Aorta (tissue), 5 donors: ENCODE measurements at places on chromosomes 3 and 15. TPM values are rescaled to one million over a fixed set of nuclear protein-coding genes. Genes with fewer than 3 reads are reported as not detected.
A peak's percentile ranks its signal among the peaks of the same experiment; 100 is the strongest.

DNA sequence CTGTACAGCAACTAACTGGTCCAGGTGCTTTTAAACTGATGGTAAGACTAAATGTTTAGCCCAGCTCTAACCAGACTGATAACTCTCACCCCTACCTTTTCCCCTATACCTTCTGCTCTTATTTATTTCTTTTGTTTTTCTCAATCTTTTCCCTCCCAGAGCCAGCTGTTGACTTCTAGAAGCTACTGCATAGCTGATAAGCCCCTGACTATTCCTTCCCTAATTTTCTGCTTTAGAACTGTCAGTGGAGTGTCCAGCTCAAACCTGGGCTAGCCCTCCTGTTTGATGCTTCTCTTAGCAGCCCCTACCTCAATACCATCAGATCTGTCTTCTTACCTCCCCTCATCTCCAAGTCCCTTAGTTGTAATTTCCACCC, 20.6 kb downstream of the SLC35G2 start:
- DNase-seq, result no peak

DNA sequence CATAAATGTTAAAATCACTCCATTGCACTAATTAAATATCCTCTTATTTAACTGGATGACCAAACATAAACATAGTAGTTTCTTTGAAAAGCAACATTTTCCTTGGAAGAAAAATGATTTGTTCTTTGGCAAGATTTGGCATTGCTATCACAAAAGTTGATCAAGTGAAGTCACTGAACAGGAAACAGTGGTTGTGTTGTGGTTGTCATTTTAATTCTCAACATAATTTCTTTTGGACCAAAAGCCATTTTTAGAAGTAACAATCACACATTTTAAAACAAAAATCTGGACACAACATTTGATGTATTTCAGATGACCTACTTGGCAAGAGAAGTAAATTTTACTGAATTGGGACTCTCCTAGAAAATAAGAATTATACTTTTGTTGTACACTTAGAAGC, 872.3 kb downstream of the ROBO1 start:
- DNase-seq, result no peak

DNA sequence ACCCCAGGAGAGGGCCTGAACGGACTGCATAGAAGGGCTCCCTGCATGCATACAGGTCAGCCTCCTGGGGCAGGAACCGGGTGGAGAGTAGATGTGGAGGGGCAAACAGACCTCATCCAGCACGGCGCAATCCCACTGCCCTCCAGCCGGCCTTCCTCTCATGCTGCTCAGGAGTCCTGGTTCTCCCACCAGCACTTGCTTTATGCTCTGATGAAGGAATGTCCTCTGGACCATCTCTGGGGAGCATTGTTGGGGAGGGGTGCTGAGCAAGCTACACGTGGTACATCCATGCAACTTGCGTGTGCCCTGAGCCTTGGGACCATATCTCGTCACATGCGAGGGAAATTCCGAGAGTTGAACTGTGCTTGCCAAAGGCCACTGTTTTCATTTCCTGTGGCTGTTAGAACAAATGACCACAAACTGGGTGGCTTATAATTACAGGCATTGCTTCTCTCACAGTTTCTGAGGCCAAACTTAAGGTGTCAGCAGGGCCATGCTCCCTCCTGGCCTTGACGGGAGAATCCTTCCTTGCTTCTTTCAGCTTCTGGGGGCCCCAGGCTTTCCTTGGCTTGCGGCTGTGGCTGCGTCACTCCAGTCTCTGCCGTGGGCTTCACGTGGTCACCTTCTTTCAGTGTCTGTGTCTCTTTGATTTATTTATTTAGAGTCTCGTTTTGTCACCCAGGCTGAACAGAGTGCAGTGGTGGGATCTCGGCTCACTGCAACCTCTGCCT, 12.2 kb downstream of the SELENOS start:
- DNase-seq, result peak; percentile 73

- no peak for DNase-seq
Observed at GRCh38 chr15:83746231-83746630, 92.3 kb downstream of the ADAMTSL3 start.

GRCh38 chr15:44186705-44187104, 8.4 kb downstream of the FRMD5 start:
- no peak for DNase-seq

Gene IGSF10
- total RNA-seq, result 2.2 TPM

Gene ARHGAP31
- 29.1 TPM for total RNA-seq

GRCh38 chr15:101434032-101434920, 55.2 kb downstream of the PCSK6 start:
- DNase-seq, result no peak

- DNase-seq, result no peak
Observed at GRCh38 chr15:34620142-34620541, 36.7 kb upstream of the GOLGA8B start.

DNA sequence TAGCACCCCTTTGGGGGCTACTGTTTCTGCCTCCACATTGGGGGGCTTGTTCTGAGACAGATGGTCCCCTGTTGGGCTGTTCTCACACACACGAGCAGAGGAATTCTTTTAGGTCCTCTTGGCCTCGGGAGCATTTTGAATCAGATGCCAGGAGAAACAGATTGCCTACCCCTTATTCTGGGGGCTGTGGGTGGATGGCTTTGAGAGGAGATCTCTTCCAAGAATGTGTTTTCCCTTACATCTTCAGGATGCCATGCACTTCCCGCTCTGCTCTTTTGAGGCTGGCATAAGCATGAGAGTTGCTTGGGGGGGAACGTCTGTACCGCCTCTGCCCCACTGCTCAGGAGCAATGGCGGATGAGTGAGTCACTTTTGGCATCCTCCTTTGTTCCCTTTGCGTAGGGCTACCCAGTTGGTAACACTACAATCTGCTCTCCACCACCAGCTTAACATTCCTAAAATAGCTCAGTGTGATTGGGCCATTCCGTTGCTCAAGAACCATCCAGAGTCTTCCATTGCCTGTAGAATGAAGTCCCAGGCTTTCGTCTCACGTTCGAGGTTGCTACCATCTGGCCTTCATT, 154.4 kb downstream of the RPLP1 start:
- DNase-seq, result peak; percentile 61

GRCh38 chr3:191549357-191549756, 88.4 kb downstream of the PYDC2 start:
- no peak for DNase-seq

GRCh38 chr3:83496462-83496861, 1462.3 kb upstream of the CADM2 start:
- no peak for DNase-seq

DNA sequence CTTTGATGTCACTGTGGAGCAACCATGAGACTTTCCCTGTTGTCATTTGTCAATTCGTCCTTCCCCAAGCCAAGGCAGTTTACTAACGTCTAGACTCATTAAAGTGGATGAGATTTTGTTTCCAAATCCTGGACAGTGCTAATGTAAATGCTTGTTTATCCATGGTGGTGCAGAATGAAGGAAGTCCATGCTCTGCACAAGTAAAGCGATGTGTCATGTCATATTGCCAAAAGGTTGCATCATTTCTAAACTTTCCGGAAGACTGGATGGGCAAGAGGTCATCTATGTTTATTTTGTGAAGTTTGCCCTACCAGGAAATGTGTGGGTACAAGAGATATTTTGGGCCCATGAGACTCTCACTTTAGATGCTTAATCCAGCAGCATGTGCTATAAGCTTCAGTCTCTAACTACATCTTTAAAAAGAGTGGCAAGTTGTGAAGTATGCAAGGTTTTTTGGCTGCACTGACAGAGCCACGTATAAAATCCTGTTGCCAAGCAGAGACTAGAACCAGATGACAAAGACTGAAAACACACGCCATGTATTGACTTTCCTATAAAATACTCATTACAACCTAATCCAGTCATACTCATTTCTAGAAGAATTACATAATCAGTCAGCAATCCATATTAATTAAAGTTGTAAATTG, 72.1 kb upstream of the FNDC3B start:
- no peak for DNase-seq

DNA sequence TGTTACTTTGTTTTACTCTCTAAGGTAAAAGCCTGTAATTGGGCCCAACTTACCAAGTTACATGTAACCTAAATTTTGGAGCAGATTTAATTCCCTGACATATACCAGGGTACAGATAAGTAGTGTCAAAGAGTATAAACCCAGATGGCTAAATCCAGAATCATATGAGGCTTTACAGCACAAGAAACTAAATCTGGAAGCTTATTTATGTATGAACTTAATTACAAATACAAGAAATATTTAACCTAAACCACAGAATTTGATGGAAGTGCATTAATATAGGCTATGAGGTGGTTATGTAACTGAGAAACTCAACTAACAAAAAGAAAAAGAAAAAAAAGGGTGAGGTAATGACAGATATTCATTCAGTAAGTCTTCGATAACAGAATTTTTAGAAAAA, 930.2 kb upstream of the ALCAM start:
- DNase-seq, result no peak

- DNase-seq, result no peak
Observed at GRCh38 chr3:4852780-4853748, 126.2 kb upstream of the BHLHE40 start.

Gene CD200
- total RNA-seq, result 45.3 TPM

DNA sequence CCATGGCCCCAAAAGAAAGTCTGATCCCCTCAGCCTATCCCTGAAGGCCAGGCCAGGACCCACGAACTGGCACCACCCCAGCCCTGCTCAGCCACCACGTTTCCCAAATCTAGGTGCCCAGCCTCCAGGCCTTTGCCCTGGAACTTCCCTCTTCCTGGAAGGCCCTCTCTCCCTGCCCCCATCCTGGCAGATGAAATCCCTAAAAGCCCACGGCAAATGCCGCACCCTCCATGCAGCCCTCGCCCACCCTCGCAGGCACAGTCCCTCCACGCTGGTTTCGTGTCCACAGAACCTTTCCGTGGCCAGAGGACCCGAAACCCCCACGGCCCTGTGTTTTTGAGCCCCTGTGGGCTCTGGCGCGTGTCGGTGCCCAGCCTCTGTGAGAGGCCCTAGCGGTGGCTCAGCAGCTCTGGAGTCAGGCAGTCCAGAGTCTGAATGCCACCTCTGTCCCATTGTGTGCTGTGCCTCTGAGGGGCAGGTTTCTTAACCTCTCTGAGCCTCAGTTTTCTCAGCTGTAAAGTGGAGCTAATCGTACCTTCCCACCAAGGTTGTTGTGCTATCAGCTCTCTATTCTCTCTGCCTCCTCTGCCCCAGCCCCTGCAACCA, 138.5 kb upstream of the IQSEC1 start:
- peak; percentile 55 for DNase-seq

Gene CCR8
- not detected for total RNA-seq

- DNase-seq, result no peak
Observed at GRCh38 chr3:153970741-153971347, 150.3 kb upstream of the ARHGEF26 start.

Gene ANKUB1
- not detected for total RNA-seq

DNA sequence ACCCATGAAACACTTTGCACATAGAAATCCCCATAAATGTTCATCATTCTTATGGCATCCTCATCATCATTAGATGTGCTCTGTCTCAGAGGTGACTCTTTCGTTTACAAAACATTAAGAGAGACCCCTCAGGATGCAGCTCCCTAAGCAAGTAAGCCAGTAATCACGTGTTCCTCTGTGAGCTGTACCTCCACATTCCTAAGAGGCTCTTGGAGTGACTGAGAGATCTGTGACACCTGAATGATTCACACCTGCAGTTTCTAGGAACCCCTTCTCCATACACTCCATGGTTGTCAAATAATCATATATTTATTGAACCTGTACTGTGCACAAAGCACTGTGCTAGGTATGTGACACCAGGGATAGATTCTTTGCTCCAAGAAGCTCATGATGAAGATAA, 602.4 kb downstream of the UNC13C start:
- no peak for DNase-seq

DNA sequence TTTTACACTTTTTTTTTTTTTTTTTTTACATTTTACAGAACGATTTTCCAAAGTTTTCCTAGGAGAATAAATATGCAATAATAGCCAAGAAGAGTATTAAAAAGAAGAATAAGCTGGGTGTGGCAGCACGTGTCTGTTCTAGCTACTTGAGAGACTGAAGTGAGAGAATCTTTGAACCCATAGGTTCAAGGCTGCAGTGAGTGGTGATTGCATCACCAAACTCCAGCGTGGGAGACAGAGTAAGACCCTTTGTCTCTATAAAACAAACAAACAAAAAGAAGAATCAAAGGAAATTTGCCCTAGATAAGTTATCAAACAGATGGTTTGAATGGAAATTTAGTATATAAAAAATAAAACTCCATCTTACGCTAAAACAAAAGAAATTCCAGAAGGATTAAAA, 13.3 kb downstream of the XRN1 start:
- DNase-seq, result no peak

DNA sequence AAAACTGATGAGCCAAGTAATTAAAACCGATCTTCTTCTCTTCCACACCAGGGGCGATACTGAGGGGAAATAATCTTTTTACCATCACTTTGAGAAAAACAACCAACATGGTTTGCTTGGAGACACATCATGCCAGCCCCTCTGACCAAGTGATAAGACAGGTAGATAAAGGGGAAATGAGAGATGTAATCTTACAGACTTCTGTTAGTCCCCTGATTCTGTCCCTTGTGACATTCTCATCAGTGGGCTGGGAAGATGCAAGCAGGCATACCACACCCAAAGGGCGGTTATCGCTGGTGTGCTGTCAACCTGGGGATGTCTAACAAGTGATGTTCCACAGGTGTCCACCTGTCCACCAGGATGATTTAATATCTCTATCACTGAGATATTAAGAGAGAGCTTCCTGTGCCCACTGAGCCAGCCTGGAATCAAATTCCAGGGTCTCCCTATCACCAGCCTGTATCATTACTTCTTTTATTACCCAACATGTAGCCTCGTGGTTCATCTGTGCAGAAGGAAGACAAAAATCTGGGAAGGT, 315.0 kb downstream of the FOXP1 start:
- no peak for DNase-seq

DNA sequence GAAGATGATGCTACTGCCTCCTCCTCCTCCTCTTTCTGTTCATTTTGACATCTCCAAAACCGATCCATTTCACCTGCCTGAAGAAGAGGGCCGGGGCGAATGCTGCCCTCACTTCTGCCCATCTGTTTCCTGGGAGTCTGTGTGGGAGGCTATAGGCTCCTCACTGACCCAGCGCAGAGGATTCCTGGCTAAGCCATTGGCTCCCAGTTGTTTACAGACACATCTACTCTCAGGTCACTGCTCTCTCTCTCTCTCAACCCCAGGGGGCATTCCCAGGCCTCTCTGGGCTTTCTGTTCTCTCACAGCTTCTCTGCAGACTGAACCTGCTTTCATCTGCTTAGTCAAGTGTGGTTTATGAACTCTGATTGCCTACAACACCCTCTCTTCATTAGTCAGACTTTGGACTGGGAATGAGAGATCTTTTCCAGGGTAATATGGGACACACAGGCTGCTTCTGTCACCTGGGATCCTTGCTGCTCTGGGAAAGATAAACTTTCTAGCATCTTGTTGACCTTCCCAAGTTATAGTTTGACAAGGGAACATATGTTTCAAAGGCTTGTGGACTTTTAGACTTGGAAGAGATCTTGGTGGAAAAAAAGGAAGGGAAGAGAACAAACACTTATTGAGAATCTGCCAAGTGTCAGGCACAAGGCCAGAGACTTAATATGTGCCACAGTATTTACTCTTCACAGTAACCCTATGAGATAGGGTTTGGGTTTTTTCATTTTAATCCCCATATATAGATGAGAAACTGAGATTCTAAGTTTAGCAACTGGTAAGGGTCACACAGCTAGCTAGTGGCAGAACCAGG, 30.2 kb upstream of the USP3 start:
- no peak for DNase-seq

Gene ACTC1
- 2,067 TPM for total RNA-seq

- DNase-seq, result peak; percentile 96
Observed at GRCh38 chr15:74995182-74995778, at the start of gene SCAMP5. Gene SCAMP5, plus strand, starts transcription at chr15:74995563. Its CDS starts 16,277 bp downstream, at chr15:75011840.

- no peak for DNase-seq
Observed at GRCh38 chr3:36707623-36708409, 56.5 kb downstream of the DCLK3 start.

- no peak for DNase-seq
Observed at GRCh38 chr15:100133001-100133400, 208.8 kb downstream of the ADAMTS17 start.

- DNase-seq, result no peak
Observed at GRCh38 chr3:157051055-157051454, 108.9 kb downstream of the CCNL1 start.
